ENCODE measurements at places on chromosomes 7 and 10.

DNA sequence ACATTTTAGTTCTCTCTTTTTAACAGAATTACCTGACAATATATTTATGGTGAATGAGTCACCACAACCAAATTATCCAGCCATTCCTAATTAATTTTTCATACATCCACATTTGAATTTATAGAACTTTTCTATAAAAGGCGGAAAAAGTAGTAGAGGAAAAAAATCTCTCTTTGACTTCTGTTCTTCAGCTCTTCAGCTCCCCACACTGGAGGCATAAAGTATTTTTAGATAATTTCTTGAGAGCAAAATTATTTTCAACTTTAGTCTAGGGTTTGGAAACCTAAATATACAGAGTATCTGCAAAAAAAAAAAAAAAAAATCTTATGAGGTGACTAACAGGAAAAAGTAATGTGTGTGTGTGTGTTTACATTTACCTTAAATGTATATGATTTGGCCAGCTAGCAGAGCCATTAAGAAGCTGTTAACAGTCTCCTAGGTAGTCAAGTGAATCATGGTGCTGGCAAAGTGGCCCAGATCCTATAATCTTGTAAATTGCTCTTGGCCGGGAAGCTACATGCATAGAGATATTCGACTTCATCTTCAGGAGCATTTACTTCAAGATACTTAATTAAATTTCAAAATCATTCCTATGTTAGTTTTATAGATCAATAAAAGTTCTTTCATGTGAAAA, 383.1 kb upstream of the STEAP1 start:
- no peak overlapping the region for H3K4me3 ChIP-seq
- H3K27ac ChIP-seq = no peak overlapping the region
- no peaks in the 10 kb centered on the region for H3K4me1 ChIP-seq

DNA sequence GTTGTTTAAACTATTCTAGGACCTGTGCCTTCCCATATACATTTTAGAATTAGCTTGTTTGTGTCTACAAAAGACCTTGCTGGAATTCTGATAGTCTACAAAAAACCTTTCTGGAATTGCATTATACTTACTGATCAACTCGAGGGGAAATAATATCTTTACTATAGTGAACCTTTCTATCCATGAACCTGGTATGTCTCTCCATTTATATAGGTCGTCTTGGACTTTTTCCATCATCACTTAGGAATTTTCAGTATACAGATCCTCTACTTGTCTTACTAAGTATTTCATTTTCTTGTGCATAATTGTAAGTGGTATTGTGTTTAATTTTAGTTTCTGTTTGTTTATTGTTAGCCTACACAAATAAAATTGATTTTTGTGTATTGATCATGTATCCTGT, 101.1 kb downstream of the WDFY4 start:
- no peaks in the 10 kb centered on the region for H3K27me3 ChIP-seq
- H3K4me3 ChIP-seq = no peak overlapping the region
- H3K4me1 ChIP-seq = no peaks in the 10 kb centered on the region
- no peak for DNase-seq
- no peak overlapping the region for H3K27ac ChIP-seq

DNA sequence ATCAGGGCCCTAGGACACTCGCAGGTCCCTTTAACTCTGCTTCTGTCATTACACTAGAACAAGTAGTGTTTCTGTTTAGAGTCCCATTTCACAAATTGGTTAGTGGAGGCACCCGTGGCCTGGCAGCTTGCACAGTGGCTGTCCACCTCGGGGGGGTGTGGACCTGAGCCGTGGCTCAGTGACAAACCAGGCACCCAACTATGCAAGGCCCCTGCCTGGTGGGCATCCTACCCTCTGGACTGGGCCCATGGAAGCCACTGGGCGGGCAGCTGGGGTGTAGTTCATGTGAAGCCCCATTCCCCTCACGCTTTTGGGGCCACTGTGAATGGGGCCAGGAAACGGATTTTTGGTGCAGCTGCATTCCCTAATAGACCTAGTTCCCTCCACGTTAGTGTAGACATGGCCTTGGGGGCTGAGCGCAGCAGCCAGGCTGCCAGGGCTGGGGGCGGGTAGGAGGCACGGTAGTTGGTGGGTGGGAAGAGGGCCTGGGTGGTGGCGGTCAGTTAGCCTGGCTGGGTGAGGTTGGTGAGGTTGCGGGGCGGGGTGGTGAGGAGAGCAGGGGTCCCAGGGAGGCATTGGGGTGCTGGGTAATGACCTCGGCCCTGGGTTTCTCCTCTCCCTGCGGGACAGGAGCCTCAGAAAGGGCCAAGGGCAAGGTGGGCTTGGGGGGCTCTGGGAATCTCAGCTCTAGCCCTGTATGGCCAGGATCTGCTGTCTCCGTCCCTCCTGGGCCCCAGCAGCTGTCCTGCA, 18.7 kb downstream of the ZNF316 start:
- peaks cover 20% of the 10 kb centered on the region for H3K36me3 ChIP-seq
- H3K4me1 ChIP-seq = peaks cover 4% of the 10 kb centered on the region
- no peak overlapping the region for H3K4me3 ChIP-seq
- no peak for DNase-seq

DNA sequence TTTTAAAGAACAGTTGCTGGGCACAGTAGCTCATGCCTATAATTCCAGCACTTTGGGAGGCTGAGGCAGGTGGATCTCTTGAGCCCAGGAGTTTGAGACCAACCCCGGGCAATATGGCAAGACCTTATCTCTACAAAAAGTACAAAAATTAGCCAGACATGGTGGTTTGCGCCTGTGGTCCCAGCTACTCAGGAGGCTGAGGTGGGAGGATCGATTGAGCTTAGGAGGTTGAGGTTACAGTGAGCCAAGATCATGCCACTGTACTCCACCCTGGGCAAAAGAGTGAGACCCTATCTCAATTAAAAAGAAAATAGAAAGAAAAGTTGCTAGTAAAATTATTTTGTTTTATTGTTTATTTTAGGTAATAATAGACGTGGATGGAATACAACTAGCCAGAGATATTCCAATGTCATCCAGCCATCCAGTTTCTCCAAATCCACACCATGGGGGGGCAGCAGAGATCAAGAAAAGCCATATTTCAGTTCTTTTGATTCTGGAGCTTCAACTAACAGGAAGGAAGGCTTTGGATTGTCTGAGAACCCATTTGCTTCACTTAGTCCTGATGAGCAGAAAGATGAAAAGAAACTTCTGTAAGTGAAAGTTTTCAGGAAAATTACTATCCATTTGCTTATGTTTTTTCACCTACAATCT, 3.0 kb downstream of the NUP42 start:
- H3K4me1 ChIP-seq = no peaks in the 10 kb centered on the region
- no peak for DNase-seq
- H3K27ac ChIP-seq = no peak overlapping the region
- H3K27me3 ChIP-seq = no peaks in the 10 kb centered on the region
- 0 out of 2 replicates have a peak, but pooled peaks cover 3% of the 10 kb centered on the region for H3K36me3 ChIP-seq
- H3K4me3 ChIP-seq = no peak overlapping the region

DNA sequence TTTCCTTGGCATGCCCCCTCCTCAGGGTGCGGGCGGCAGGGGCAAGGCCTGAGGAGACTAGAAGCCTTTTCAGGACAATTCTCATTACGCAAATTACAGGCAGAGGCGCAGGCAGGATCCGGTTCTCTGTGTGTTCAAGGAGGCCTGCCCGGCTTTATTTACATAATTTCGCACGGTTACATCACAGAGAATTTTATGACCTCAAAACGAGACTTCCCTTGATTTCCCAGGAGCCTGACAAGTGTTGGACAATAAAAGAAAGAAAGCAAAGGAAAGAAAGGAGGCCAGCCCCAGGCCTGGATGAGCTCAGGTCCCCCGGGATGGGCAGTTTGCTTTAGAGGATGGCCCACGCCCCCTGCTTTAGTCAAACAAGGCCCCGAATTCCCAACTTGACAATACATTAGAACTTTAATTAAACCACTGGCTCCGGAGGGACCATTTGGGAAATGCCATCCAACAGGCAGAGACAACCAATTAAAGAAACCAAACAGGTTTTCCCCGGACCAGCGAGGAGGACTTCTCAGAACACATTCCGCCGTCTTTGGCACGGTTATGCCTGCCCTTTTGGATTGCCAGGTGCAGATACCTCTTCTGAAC, 2.9 kb downstream of the MNX1 start:
- no peaks in the 10 kb centered on the region for H3K36me3 ChIP-seq
- H3K27me3 ChIP-seq = peaks cover 85% of the 10 kb centered on the region
- no peak overlapping the region for H3K27ac ChIP-seq
- peaks cover 6% of the 10 kb centered on the region for H3K4me1 ChIP-seq
- DNase-seq = no peak
- H3K4me3 ChIP-seq = no peak overlapping the region

Data from iPS DF 6.9 (cell line).